Stimulated activated CD4-positive, alpha-beta T cell treated with anti-CD3 and anti-CD28 coated beads, Interleukin-12 subunit alpha, Interleukin-12 subunit beta, amount 100 ng/mL, for 24 hours (primary cell): ENCODE measurements at places on chromosomes 6 and 20.

- no peak for DNase-seq
These were observed 44.1 kb downstream of the SAMD3 start for GRCh38 chr6:130178692-130179091.

DNA sequence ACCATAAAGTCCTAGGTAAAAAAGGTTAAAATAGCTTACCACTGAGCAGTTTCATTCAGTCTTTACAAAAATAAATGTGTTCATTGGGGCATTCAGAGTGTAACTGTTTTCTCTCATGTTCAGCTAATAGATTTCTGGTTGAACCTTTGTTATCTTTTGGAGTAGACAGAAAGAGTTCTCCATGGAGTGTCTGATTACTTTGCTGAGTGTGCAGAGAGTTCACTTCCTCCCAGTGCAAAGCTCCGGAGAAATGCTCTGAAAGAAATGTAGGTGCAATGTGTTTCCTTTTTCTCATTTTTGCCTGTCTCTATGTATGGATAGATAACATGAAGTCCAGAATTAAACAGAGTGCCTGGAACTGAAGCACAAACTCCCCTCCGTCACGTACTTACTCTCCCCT is 52.6 kb downstream of the JAG1 start:
- no peak for DNase-seq

DNA sequence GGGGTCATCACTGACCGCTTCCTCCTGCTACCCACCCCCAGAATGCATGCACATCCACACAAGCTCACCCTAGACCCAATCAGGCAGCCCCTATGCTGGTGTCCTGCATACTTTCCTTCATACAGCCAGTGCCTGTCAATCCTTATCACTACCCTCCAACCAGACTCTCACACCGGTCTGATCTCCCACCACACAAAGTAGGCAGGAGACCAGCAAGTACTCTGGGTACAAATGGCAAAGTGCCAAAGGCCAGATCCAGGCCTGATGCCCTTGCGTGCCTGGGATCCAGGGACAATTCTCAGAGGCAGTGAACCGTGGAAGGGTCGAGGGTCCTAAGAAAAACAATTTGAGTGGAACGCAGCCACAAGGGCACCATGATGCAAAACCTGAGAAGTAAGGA is 114.2 kb downstream of the HIVEP2 start:
- no peak for DNase-seq

GRCh38 chr6:29887330-29887818 is 55.0 kb upstream of the HLA-A start:
- DNase-seq = no peak

DNA sequence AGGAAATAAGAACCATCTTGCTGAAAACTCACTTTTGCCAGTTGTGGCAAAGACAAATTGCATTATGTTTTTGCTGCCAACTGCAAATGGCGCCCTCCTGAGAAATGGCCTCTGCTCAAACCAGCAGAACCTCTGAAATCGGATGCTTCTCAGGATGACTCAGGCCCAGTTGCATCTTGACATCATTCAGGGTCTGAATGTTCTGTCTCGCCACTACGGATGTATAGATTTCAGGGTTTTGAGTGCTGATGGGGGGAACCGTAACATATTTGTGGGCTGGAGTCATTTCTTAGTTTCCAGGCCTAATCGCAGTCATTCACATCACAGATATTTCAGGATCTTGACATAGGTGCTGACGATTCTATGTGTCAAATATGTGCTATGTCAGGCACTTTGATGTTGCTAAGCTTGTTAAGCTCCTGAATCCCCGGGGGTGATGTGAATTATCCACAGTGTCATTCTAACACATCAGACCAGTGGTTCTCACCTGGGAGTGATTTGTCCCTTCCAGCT is 207.1 kb downstream of the NFATC2 start:
- no peak for DNase-seq

GRCh38 chr20:57928181-57928967 is 218.6 kb upstream of the PMEPA1 start:
- no peak for DNase-seq

GRCh38 chr6:82363428-82364086 is at the start of gene TPBG:
TSS of gene TPBG (plus strand) at chr6:82363817. CDS start at chr6:82364962, 1,145 bp downstream.
- no peak for DNase-seq

DNA sequence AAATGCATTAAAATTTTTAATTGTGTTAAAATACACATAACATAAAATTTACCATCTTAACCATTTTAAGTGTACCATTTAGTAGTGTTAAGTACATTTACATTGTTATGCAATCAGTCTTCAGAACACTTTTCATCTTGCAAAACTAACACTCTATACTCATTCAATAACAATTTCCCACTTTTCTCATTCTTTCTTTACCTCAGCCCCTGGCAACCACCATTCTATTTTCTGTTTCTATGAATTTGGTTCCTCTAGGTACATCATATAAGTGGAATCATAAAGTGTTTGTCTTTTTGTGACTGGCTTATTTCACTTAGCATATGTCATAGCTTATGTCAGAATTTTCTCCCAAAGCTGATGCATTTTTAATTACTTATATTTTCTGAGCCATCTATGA is 32.2 kb downstream of the PCMT1 start:
- DNase-seq = no peak

DNA sequence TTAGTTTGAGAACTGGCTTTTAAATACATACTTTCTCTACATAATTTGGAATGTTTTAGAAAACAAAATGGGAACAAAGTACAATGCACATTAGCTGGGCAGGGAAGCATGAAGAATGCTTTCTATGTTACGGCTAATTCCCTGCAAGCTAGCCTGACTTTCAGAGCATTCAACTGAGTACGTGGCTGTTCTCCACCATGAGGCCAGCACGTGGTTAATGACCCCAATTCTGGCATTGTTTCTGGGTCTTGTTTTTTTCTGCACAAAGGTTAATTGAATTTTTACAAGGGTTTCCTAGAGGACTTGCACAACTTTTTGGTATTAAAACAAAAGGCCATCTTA is 208.6 kb upstream of the AGPAT4 start:
- no peak for DNase-seq

- DNase-seq = no peak
These were observed 9.4 kb downstream of the SNX9 start for GRCh38 chr6:157832250-157832967.
